ENCODE measurements at places on chromosomes 4 and X. TPM values are rescaled to one million over a fixed set of nuclear protein-coding genes. Genes with fewer than 3 reads are reported as not detected.

Gene VCX2
- not detected for total RNA-seq

Gene MAGEC1
- not detected for total RNA-seq

Gene NEK1
- total RNA-seq, result 2.5 TPM

Gene MEPE
- not detected for total RNA-seq

Gene XG
- total RNA-seq, result not detected

Gene RIBC1
- total RNA-seq, result 0.53 TPM

Gene HS3ST1
- total RNA-seq, result 0.59 TPM

Gene FAAH2
- 0.13 TPM for total RNA-seq

Gene NWD2
- total RNA-seq, result not detected

Gene CBLL2
- total RNA-seq, result not detected

Gene TAF1
- 16.8 TPM for total RNA-seq

Gene UPF3B
- 18.9 TPM for total RNA-seq

Gene VSIG4
- not detected for total RNA-seq

Gene WDR17
- 3.3 TPM for total RNA-seq

Gene SPINK2
- not detected for total RNA-seq

Gene CLDN22
- total RNA-seq, result not detected

Gene USP17L5
- total RNA-seq, result not detected

Gene UGT2A1
- total RNA-seq, result not detected

Gene UGT2B10
- 0.15 TPM for total RNA-seq

Gene VGLL1
- not detected for total RNA-seq

Gene EGF
- total RNA-seq, result 0.45 TPM

Gene SOX3
- not detected for total RNA-seq

Gene AMOT
- not detected for total RNA-seq

Gene FAM149A
- total RNA-seq, result 1.6 TPM

Gene LRAT
- total RNA-seq, result not detected

Measured in A549 treated with Mapracorat at 1 μM for 4 hours (cell line).